ENCODE measurements at places on chromosomes 7 and 10.
A peak's percentile ranks its signal among the peaks of the same experiment; 100 is the strongest.

GRCh38 chr7:92615861-92616260, 25.7 kb upstream of the FAM133B start:
- no peak for DNase-seq

DNA sequence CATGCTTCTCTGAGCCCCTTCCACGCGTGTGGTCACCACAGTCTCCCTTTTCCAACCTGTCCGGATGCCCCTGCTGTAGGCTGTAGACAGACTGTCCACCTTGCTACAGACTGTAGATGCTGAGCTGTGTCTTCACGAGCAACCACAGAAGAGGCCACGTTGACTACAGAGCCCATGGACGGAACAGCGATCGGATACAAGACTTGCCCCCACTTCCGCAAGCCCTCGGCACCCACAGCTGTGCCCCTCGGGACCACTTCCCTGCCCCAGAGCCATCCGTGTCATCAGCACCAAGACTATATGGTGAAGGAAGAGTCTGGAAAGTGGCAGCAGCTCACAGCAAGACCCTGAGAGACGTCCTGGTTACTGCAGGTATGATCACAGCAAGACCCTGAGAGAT, 491.4 kb downstream of the DNAJB6 start:
- DNase-seq = no peak

DNA sequence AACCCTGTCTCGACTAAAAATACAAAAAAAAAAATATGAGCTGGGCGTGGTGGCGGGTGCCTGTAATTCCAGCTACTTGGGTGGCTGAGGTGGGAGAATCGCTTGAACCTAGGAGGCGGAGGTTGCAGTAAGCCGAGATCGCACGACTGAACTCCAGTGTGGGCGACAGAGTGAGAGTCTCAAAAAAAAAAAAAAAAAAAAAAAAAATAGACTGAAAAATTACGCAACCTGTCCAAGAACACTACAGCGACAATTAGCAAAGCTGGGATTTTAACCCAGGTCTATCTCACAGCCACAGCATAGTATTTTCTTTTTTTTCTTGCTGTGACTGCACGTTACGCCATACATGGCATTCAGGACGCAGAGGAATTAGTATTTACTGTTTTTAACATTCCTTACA, 1.1 kb upstream of the RABGEF1 start:
- DNase-seq = no peak

DNA sequence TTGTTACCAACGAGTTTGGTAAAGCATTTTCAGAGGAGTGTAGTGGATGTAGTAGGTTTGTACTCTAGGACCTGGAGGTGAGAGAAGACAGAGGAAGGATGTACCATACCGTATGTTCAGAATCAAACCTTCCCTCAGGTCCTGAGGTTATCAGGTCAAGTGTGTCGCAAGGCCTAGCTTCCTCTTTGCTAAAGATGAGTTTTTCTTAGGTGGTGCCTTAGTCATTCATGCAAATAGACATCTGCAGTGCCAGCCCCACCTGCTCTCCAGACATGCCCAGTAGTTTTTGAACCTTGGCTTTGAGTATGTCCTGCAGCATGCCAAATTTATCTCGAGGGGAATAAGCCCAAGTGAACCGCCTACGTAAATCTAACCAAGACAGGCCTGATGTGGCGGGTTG, 71.3 kb downstream of the HDAC9 start:
- no peak for DNase-seq

DNA sequence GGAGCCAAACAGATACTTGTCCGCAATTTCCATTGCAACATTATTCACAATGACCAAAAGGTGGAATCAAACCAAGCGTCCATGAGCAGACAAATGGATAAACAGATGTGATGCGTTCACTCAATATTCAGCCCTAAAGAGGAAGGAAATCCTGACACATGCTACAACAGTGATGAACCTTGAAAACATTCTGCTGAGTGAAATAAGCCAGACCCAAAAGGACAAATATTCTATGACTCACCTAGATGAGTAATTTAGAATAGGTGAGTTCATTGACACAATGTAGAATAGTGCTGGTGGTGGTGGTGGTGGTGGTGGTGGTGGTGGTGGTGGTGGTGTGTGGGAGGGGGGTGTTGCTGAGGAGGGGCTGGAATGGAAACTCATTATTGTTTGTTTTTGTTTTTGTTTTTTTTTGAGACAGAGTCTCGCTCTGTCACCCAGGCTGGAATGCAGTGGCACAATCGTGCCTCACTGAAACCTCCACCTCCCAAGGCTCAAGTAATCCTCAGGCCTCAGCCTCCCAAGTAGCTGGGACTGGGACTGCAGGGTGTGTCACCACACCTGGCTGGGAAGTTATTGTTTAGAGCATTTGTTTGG, 28.6 kb downstream of the SMKR1 start:
- DNase-seq = no peak

DNA sequence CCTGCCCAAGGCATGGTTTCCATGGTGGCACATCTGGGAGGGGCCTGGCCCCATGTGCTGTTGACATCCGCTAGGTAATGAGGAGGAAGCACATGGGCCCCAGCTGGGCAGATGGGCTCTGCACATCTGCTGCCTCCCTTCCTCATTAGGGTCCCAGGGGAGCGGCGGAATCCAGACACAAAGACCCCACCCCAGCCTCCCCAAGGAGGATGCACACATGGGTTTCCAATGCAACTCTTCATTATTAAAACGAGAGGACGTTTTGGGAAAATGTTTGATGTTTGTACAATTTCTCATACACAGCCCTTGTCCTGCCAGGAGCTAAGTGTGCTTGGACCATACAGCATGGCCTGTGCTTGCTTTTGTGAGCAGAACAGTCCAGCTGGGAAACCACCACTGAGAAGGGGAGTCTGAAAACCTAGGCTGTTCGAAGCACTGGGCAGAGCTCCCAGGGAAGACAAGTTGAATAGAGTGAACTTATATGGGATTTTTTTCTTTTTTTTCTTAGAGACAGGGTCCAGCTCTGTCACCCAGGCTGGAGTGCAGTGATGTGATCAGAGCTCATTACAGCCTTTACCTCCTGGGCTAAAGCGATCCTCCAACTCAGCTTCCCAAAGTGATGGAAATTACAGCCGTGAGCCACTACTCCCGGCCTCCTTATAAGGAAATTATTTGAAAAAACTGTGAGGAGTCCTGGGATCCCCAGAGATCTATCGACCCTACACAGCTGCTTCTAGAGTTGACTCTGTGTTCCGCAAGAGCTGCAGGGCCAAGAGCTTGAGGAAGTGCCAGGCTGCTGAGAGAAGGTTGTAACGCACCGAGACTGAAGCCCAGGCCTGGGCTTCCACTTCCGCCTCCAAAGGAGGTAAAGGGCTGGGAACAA, 23.4 kb downstream of the FAM107B start:
- no peak for DNase-seq

- DNase-seq = no peak
Observed at GRCh38 chr7:100642534-100642907, 1.2 kb upstream of the TFR2 start.

DNA sequence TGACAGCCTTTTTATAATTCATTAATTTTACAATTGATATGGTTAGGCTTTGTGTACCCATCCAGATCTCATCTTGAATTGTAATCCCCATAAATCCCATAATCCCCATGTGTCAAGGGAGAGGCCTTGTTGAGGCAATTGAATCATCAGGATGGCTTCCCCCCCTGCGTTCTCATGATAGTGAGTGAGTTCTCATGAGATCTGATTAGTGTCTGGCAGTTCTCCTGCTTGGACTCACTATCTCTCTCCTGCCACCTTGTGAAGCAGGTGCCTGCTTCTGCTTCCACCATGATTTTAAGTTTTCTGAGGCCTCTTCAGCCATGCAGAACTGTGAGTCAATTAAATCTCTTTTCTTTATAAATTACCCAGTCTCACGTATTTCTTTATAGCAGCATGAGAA, 165.7 kb upstream of the GNAI1 start:
- DNase-seq = no peak

DNA sequence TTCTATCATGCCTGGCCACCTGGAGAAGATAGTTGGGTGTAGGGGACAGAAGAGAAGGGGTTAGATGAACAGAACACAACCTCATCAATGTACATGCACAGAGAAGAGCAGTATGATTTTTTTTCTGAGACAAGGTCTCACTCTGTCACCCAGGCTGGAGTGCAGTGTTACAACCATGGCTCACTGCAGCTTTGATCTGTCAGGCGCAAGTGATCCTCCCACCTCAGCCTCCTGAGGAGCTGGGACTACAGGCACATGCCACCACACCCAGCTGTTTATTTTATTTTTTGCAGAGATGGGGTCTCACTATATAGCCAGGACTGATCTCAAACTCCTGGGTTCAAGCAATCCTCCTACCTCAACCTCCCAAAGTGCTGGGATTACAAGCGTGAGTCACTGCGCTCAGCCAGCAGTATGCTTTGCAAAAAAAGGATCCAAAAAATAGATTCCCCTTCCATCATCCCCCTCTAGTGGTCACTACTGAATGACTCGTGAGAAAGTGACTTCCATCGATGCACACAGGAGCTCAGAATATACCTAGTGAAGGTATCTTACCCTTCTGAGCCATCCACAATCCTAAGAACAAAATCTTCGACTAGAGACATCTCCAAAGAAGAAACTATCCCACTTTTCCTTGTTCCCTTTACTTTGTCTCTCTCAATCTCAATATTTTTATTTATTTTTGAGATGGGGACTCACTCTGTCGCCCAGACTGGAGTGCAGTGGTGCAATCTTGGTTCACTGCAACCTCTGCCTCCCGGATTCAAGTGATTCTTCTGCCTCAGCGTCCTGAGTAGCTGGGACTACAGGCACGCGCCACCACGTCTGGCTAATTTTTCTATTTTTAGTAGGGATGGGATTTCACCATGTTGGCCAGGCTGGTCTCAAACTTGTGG, 21.0 kb downstream of the ZCWPW1 start:
- DNase-seq = peak; percentile 39

GRCh38 chr10:127910464-127910770, 3.5 kb downstream of the PTPRE start:
- no peak for DNase-seq

- DNase-seq = no peak
Observed at GRCh38 chr7:112938863-112939573, 147.6 kb downstream of the GPR85 start.

DNA sequence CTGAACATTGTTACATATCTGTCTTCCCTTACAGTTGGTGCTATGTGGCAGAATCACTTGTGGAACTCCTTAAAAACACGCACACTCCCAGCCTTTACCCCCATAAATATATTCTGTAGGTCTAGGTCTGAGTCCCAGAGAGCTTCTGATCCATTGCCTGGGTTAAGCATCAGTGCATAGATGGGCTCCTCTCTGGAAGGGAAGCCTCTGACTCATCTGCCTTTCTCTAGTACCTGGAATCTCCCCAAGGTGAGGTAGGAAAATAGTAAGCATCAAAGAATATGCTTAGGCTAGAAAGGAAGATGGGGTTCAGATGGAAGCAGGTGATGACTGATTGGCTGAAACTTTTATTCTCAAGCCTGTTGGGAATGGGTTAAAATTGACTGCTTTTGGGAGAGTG, 26.1 kb downstream of the PROSER2 start:
- DNase-seq = no peak

DNA sequence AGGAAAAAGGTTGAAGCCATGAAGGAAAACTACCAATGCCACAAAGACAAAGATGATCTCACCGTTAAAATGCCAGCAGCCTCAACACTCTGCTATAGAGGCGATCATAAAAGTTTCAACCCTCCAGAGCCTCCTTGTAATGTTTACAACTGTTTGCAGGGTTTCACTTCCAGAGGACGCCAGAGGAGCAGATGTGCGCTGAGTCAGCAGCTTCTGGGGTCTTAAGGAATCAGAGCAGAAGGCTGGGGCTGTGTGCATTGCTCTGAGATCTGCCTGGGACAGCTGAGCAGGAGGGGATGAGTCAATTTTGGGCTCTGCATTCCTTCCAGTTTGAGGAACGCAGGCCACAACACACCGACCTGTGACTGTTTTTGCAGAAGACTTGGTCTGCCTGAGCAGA, 98.3 kb downstream of the TMEM130 start:
- DNase-seq = no peak

DNA sequence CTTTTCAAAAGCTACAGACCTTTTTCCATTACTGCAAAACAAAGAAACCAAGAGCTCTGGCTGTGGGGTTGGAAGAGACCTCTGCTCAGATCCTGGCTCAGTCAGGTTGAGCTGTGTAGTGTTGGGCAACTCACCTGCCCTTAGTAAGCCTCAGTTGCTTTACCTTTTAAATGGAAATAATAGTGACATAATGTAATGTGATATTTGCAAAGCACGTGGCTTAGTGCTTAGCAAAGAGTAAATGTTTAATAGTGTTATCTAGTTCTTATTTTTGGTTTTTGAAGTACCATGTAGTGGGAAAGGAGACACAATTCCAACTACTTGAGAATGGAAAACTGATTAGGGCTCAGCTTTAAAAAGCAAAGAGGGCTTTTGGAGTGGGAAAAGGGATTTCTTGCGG, 100.2 kb downstream of the SVIL start:
- DNase-seq = no peak

GRCh38 chr7:37377231-37377630, 71.4 kb downstream of the ELMO1 start:
- DNase-seq = no peak

DNA sequence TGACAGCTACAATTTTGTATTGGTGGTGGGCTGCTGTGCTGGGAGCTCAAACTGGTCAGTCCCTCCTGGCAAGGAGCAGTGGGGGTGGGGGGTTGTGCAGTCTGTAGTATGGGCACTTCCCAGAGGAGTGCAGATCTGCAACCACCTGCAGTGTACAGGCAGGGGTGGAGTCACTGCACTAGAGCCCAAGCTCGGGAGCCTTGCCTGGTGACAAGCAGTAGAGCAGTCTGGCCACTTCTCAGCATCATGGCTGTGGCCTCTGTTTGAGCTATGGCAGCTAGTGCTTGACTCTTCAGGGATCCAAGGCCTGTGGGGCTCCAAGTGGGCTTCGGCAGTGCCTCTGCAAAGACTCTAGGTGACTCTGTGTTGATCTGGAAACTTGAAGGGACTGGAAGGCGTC, 585.1 kb upstream of the GRM3 start:
- no peak for DNase-seq

DNA sequence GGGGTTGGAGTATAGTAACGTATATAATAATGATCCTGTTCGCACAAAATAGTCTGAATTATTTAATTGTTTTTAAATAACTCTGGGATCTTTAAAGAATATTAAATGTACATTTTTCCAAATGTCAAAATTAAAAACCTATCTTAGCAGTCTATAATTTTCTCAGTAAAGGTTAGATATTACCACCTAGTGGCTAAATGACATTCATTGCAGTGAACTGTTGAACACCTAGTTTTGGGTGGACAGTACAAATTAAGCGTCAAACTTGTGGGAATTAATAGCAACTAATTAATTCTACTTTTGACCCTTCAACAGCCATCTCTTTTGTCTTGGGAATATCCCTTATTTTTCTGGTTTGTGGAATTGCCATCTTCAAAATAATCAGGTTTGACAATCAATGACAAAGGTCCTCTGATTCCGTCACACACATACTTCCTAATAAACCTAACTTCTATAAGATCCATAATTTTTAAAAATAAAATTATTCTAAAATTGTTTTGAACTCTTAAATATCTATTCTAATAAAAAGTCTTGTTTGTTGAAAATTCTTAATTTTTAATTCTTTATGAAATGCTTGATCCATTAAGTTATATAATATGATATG, 165.7 kb downstream of the SEMA3D start:
- DNase-seq = no peak

All from NCI-H2227 treated with DMSO at 0.1 percent for 48 hours (cell line).